ENCODE measurements at places on chromosomes 3 and 15. TPM values are rescaled to one million over a fixed set of nuclear protein-coding genes. Genes with fewer than 3 reads are reported as not detected.

LRRIQ4 gene
- not detected for polyA plus RNA-seq

SLC12A6 gene
- 24.7 TPM for polyA plus RNA-seq

DNA sequence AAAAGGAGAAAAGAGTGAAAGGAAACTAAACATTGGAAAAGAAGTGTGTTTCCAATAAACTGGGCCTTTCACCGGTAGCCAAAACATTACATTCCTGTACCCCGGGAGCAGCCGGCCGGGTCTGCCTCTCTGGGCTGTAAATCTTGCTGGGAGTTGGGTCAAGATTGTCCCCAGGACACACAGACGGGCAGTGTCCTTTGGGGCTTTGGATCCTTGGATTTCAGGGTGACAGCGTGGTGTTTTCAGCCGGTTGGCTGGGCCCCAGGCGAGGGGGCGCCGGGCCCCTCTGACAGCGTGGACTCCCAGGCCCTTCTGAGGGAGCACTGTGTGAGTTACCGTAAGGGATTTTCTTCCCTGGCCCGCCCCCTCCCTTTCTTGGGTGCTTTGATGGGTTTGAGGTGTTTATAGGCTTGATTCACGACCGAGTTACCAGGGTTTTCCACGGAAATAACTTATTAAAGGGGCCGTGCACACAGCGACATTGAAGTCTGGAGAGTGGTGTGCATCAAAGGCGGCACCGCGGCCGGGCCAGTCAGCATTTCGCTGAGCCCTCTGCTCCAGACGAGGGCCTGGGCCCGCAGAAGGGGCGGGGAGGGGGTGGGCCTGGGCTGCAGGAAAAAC lies 27.4 kb downstream of the SMAD6 start:
- no peak for DNase-seq

DAZL gene
- polyA plus RNA-seq = not detected

DNA sequence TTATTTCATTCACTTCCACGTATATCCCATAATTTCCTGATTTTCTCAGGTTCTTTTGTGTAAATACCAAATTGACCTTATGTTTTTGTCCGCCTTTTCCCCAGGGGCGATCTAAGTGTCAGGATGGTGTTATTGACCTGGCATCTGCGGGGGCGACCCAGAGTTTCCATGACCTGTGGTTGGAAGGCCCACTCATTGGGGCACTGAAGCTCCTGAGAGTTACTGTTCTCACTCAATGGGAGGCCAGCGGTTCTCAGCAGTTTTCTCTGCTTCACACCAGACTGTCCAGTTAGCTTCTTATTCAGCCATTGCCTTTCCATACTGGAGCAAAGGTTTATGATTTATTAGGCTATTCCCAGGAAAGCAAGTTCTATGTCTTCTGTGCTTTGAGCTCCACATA lies 53.3 kb downstream of the B3GALNT1 start:
- DNase-seq = no peak

- DNase-seq = peak; percentile 90
Observed at GRCh38 chr3:52897130-52898122, at the start of gene STIMATE. TSS of gene STIMATE (minus strand) at chr3:52897548. CDS start at chr3:52897450, 98 bp downstream.

GRCh38 chr3:110902453-110903085 lies 169.0 kb upstream of the NECTIN3 start:
- no peak for DNase-seq

DNA sequence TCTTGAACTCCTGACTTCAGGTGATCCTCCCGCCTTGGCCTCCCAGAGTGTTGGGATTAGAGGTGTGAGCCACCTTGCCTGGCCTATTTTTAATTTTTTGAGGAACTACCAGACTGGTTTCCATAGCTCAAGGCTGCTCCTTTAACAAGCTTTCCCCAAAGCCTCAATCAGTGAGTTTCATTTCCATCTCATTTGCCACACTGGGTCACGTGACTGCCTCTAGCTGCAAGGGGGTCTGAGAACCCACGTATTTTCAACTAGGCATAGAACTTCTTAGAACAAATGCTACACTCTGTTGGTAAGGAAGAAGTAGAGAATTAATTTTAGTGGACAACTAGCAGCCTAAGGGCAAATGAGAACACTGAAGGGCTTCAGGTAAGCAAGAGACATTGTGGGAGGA lies 3.1 kb upstream of the CD276 start:
- no peak for DNase-seq

Measured in brain (organoid and tissue), 16 donors.